ENCODE measurements at places on chromosomes 12 and 14.

GRCh38 chr14:102545461-102546265, 36.1 kb upstream of the ANKRD9 start:
- no peak for DNase-seq

GRCh38 chr12:51371295-51371953, 19.8 kb downstream of the GALNT6 start:
- no peak for DNase-seq

DNA sequence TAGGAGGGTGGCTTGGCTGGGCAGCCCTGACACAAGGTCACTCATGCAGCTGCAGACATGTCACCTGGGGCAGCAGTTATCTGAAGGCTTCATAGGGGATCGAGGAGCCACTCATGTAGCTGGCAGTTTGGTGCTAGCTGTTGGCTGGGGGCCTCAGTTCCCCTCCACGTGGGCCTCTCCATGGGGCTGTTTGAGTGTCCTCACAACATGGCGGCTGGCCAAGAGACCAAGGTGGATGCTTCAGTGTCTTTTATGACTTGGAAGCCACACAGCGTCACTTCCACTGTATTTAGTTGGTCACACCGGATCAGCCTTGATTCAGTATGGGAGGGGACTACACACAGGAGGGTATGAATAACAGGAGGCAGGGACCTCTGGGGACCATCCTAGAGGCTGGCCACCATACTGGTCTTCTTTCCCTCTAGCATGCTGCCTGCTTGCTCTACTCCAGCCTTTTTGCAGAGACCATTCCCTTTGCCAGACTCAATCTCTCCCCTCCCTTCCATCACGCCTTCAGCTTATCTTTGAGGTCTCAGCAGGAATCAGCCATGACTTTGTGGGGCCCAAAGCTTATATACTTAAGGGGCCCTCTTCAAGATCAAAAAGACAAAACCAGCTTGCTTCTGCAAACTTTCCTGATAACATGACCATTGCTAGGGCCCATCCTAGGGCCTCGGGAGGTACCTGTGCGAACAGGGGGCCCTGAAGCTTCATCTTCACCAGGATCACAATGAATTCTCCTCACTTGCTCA, 53.4 kb downstream of the RPH3A start:
- DNase-seq, result no peak

GRCh38 chr14:100246809-100247428, 8.0 kb downstream of the YY1 start:
- DNase-seq, result no peak

- DNase-seq, result no peak
Measured at GRCh38 chr12:57756406-57757341, 1.8 kb downstream of the MARCHF9 start.

DNA sequence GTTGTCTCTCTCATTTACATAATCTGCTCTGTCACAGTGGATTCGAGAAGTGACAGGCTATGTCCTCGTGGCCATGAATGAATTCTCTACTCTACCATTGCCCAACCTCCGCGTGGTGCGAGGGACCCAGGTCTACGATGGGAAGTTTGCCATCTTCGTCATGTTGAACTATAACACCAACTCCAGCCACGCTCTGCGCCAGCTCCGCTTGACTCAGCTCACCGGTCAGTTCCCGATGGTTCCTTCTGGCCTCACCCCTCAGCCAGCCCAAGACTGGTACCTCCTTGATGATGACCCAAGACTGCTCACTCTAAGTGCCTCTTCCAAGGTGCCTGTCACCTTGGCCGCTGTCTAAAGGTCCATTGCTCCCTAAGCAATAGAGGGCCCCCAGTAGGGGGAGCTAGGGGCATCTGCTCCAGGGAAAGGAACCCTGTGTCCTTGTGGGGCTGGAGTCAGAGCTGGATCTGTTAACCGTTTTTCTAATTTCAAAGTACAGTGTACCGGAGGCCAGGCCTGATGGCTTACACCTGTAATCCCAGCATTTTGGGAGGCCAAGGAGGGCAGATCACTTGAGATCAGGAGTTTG, 5.1 kb downstream of the ERBB3 start:
- DNase-seq, result no peak

DNA sequence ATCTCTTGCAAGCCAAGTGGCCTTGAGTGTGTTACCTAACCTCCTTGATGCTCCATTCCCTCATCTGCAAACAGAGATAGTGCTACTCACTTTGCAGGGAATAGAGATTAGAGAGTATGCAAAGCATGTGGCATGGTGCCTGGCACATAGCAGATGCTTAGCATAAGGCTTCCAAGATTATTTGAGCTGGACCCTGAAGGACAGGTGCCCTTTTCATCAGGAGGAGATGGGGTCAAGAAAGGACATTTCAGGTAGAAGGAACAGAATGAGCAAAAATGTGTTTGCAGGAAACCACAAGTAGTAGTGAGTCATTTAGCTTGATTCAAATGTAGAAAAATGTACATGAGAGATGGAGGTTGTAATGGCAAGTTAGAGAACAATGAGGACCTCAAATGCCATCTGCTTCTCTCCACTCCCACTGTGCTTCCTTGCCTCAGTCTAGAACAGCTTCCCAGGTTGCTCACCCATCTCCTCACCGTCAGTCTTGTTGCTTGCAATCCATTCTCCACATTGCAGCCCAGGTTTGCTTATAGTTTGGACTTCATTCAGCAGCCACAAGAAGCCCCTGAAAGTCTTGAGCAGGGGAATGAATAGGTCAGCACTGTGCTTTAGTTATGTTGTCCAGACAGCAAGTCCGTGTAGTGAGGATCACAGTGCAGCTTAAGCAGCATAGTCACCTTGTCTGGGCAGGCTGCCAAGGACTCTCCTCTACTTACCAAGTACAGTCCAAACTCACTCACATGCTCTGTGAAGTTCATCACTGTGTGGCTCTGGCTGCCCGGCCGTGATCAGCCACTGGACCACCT, 536.3 kb upstream of the CCDC196 start:
- no peak for DNase-seq

DNA sequence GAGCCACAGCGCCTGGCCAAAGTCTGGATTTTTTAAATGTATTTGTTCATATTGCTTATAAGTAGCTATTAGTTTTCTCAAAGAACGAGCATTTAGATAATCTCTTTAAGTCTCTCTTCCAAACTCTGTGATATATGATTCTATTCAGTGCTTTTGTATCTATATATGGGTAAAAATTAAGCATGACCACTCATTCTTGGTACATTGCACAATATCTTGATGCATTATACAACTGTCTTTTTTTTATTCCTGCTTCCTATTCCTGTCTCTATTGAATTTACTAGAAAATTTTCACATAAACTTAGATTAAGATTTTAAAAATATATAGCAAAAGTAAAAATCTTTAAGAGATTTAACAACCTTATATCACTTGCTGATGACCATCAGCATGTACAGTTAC, 29.1 kb downstream of the SOCS2 start:
- no peak for DNase-seq

DNA sequence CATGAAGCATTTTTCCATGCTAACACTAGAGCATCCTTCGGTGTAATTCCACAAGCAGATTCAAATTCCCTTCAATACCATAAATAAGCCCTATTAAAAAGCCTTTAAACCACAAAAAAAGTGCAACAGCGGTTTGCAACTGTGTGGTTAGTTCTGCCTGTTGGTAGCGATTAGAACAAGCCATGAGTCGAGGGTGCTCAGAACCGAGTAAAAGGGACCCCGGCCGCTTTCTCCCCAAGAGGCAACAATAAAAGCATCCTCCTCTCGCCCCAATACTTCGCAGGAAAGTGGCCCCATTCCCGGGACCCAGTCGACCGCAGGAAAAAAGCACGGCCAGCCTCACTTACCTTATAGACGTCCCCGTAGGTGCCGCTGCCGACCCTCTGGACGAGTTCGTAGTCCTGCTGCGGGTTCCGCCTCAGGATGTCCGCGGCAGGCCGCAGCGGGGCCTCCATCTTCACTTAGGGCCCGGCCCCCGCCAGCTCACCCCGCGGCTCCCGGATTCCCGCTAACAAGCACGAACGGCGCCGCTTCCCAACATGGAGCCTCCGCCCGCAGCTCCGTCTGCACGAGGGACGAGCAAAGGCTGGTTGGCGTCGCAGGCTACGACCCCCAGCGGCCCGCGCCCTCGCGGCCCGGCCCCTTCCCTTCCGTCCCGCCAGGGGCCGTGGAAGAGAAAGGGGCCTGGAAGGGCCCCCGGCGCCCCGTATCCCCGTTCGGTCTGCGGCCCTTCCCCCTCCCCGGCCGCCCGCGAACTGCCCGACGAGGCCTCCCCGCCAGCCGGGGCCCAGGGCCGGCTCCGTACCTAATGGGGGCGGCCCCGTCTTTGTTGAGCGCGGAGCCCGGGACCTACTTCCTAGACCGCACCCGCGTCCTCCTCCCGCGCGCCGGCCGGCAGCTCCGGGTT, 521 bp downstream of the MAP4K5 start:
- no peak for DNase-seq

DNA sequence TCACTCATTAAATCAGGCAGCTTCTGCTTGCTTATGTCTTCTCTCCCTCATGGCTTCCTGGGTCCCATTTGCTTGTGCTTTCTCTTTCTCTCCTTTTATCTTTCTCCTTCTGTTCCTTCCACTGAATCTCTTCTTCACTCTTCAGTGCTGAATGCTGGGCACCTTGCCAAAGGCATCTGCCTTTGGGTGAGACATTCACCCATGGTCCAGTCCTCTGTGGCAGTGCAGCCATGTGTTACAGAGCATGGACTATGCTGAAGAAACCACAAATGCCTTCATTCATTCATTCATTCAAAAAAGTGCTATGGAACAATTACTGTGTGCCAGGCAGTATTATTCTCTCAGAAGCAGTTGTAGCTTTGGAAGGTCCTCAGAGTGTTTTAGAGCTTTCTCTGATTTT, 344.4 kb upstream of the STXBP6 start:
- no peak for DNase-seq

- DNase-seq, result no peak
Measured at GRCh38 chr14:74302152-74302628, 544 bp downstream of the ABCD4 start.

GRCh38 chr12:11143352-11143751, 8.9 kb upstream of the TAS2R30 start:
- no peak for DNase-seq

DNA sequence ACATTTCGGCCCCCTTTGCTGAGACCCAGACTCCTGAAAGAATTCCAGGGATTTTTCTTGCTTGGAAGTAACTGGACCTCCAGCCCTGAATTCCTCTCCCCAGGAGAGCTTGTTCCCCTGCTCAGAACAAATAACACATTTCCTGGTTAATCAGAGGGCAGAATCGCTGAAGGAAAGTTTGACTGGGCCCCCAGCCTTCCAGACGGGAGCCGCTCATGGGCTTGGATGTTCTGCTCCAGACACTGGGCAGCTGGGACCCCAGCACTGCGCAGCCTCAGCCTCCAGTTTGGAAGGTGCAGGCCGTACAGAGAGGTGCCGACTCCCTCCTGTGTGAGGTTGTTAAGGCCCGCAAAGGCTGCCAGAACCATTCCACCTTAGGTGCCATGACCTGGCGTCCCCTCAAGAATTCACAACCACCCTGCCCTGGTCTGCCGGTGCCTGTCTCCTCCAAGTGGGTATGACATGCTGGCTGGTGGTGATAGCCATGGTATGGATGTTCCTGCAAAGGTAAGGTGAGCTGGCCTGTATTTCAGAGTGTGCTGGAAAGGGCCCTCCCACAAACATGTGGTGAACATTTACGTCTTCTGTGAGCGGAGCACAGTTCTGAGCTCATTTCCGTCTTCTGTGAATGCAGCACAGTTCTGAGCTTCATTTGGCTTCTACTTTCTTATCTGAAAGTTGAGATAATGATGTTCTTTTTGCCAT, 5.1 kb upstream of the LTBP2 start:
- DNase-seq, result no peak

DNA sequence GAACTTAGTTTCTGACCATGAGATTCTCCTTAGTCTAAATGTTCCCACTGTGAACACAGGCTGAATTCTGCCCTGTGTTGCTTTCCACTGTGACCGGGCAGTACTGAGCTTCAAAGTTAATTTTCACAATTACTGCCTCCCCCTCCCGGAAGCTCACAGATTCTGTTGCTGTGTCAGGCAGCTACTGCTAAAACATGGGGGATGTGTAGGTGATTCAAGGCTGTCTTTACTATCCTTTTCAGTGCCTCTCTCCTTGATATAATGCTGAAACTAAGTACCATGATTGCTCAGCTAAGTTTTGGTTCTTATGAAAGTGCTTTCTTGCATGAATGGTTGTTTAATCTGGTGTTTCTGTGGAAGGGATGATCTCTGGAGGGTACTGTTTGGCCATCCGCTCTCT, 428.3 kb upstream of the NOVA1 start:
- no peak for DNase-seq

- DNase-seq, result peak; percentile 51
Measured at GRCh38 chr12:25386831-25387731, 136.4 kb upstream of the KRAS start.

GRCh38 chr14:101780887-101781239, 19.4 kb downstream of the PPP2R5C start:
- no peak for DNase-seq

- no peak for DNase-seq
Measured at GRCh38 chr12:32920506-32921085, 24.0 kb upstream of the PKP2 start.

DNA sequence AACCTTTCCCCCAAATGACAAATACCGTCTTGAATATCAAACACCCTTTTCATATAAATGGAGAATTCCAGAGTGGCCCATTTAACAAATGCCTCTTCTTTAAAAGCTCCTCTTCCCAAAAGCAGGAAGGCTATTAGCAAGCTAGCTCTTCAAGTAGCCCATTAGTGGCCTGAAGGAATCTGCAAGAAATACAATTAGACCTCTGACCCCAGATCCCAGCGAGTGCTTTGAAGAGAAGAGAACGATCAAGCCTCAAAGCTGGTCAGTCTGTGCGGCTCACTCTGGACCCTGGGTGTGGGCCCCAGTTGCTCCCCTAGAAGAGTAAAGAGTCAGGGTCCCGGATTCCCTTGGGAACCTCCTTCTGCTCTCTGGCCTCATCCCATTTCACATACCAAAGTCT, 325.6 kb downstream of the NUAK1 start:
- no peak for DNase-seq

GRCh38 chr12:78210894-78211302, 380.2 kb downstream of the NAV3 start:
- no peak for DNase-seq

DNA sequence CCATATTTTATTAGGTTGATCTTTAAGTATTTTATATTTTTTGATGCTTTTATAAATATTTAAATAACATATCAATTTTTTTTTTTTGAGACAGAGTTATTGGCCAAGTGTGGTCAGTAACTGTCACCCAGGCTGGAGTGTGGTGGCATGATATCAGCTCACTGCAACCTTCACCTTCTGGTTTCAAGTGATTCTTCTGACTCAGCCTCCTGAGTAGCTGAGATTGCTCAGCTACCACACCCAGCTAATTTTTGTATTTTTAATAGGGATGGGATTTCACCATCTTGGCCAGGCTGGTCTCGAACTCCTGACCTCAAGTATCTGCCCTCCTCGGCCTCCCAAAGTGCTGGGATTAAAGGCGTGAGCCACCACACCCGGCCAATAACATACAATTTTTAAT, 71.1 kb downstream of the FUT8 start:
- no peak for DNase-seq

DNA sequence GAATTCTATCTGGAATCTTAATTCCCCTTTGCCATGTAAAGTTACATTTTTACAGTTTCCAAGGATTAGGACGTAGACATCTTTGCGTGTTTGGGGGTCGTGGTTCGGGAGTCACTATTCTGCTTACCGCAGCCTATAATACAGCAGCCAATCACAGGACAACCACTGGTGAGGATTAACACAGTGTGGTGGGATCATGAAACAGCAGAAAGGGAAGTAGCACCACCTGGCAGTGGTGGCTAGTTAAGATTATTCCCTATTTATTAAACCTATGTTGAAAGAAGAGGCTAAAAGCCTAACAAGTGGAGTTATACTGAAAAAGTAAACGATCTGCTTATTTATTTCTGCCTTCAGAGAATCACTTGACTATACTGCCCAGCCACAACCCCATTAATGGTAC, 71.7 kb downstream of the IPO8 start:
- DNase-seq, result no peak

GRCh38 chr12:70698345-70698744, 61.1 kb upstream of the PTPRB start:
- no peak for DNase-seq
